ENCODE measurements at places on chromosomes 5 and 9.

GRCh38 chr5:104573949-104574709 lies 1011.5 kb upstream of the NUDT12 start:
- DNase-seq, result no peak

- no peak for DNase-seq
Observed at GRCh38 chr5:112077180-112077579, 320.2 kb upstream of the NREP start.

- no peak for DNase-seq
Observed at GRCh38 chr5:10623305-10623910, 59.5 kb downstream of the ANKRD33B start.

DNA sequence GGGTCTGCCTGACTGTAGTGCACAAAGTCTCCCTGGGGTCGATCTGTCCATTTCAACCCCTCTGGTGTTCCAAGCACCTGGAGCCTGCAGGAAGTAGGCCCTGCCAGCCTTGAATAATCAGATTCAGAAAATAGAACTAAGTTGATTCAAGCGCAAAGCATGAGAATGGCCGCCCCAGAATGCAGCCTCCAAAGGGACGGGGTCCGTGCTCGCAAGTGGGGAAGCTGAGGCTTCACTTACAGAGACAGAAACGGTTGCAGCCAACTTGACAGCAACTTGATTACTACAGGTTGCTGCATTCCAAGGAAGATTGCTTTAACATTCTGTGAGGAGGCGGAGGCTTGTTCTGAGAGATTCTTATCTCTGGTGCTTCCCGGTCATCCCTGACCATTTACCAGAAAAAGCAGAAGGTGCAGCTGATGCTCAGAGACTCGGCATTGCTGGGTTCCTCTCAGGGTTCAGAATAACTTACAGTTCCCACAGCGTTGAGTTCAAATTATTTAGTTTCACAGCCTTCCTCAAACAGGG lies 14.9 kb upstream of the LRRC14B start:
- DNase-seq, result no peak

DNA sequence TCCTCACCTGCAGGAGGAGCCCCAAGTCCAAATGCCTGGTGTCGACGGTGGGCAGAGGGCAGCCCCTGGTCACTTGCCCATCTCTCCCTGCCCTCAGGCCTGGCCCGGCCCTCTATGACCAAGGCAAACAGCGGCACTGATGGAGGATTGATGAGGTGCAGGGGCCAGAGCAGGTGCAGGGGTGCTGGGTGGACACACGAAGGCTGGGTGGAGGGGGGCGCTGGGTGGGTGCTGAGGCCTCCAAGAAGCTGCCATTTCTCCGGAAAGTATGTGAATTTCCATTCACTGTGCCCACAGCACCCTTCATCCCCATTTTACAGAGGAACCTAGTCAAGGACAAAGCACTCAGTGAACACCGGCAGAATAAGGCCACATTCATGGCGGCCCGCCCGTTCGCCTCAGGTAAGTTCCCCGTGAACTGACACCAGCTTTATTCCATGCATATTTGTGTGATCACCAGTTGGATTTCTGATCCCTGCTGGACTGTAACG lies 143.8 kb upstream of the PPP1R26 start:
- no peak for DNase-seq

- no peak for DNase-seq
Observed at GRCh38 chr5:78803353-78803752, 154.8 kb upstream of the LHFPL2 start.

GRCh38 chr5:56995596-56995995 lies 43.7 kb upstream of the MIER3 start:
- no peak for DNase-seq

DNA sequence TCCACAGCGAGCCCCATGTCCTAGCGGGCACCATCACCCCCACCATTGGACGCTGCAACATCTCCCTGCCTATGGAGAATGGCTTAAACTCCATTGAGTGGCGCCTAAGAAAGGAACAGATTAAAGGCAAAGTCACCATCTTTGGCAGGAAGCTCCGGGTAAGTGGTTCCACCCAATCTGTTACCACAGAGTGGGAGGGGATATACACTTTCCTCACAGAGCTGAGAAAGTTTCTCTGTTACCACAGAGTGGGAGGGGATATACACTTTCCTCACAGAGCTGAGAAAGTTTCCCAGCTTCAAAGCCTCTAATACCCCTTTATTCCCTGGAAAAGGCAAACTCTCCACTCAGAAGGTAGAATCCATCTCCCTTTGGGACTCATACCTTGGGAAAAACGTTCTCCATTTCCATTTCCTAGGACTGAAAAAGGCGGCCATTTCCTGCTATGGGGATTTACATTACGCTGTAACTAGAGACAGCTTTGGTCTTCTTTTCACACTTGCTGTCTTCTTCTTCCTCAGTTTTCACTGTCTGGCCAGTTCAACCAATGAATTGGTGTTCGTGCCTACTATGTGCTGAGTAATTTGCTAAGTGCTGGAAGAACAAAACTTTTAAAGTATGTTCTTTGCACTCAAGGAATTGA lies 63.4 kb upstream of the WWC1 start:
- DNase-seq, result no peak

DNA sequence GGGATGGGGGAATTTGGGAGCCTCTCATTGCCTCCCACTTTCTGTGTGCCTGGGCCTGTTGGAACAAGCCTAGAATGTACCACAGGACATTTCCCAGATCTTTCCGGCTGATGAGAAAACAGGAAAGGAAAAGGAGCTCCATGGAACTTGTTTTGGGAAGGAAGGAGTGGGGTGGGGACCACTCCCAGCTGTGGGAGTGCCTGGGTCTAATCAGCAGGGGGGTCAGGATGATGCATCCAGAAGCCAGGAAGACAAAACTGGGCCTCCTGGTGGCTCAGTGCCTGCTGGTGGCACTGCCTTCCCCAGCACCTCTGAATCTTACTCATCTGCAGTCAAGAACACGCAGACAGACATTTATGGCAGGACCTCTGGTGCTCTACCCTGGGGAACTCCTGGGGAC lies 2.8 kb downstream of the SMIM33 start:
- no peak for DNase-seq

DNA sequence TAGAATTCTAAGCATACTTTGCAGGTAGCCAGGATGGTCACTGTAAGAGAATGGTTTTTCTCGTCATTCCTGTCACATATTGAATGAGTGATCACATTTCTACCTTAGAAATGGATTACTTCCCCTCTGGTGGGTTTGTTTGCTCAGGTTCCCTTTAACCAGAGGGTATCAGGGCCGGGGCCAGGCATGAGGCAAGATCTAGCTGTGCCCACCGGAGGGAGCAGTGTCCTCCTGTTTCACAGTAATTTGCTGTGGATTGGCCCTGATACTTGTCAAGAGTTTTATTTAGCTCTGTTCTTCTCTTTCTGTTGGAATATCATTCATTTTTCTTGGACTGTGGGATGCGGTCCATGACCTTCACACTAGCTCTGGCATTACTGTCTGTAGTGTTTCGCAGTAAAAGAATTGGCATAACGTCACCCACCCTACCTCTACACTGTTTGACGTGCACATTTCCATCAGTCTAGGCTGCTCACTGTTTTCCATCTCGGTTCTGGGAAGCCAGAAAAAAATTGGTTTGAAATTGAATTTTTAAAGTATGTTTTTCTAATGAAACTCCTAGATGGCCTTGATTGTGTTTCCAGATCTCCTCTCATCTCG lies 42.4 kb upstream of the ZBED3 start:
- no peak for DNase-seq

DNA sequence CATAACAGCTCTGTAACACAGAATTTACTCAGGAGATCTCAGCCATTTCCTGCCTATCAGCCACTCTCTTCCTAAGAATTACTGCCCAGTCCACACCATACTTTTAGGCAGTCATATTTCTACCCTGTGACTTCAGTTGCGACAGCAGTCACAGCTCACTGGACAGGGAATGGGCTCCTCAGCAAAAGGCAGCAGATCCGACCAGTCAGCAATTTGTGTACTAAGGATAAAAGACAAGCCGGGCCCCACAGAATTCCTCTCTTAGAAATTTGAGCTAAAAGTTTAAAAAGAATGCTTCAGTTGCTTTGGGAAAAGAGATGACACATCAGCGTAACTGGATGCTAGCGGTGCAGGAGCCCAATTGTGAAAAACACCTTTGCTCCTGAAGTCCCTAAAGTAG lies 172.1 kb downstream of the ENC1 start:
- no peak for DNase-seq

DNA sequence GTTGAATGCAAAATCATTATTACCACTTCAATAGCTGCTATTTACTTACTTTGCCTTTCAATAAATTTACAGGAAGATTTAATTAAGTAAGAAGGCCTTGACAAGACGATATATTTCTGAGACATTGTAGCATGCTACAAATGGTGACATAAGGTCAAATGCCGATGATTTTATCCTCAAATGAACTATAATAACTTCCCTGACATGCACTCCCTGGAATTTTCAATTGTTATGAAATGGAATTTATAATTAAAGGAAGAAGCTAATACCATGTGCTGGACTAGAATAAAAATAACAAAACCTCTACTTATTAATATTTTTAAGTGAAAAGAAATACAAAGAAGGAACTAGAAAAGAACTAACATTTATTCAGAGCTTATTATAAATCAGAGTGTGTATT lies 30.2 kb upstream of the ITGA1 start:
- no peak for DNase-seq

GRCh38 chr9:75239176-75239575 lies 150.9 kb downstream of the OSTF1 start:
- DNase-seq, result no peak

GRCh38 chr9:93387791-93388190 lies 63.7 kb upstream of the FAM120A start:
- DNase-seq, result no peak

GRCh38 chr9:14303100-14303499 lies 10.8 kb downstream of the NFIB start:
- DNase-seq, result no peak

DNA sequence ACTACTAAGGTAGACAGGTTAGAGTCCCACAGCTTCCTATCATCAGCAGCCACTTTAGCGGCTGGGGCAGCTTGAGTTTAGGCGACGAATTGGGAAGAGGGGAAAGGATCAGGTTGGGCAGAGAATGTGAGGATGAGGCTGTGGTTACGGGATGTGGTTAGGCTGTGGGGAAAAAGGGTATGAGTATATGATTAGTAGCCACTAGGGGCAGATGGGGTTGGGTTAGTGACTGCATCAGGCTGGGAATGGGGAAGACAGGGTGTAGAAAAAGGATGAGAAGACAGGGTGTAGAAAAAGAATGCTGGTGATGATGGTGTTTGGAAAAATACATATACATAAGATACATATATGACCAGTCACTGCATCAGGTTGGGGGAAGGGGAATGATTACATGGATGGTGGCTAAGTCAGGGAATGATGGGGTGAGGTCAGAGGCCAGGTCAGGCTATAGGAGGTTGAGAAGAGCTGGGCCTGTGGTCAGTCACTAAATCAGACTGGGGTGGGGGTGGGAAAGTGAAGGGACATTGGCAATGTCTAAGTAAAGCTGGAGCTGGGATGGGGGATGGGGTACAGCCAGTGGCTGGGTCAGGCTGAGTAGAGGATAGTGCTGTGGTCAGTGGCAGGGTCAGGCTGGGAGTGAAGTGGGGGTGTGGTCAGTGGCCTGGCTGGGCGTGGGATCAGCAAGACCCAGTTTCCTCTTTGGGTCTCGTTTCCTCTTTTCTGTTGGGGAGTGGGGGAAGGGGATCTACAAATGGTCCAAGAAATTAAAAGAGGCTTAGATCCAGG lies 2.1 kb downstream of the TLN1 start:
- DNase-seq, result peak; percentile 88

GRCh38 chr9:110837401-110838005 lies 168.9 kb downstream of the MUSK start:
- DNase-seq, result no peak

- no peak for DNase-seq
Observed at GRCh38 chr5:142792865-142793232, 22.7 kb downstream of the ARHGAP26 start.

DNA sequence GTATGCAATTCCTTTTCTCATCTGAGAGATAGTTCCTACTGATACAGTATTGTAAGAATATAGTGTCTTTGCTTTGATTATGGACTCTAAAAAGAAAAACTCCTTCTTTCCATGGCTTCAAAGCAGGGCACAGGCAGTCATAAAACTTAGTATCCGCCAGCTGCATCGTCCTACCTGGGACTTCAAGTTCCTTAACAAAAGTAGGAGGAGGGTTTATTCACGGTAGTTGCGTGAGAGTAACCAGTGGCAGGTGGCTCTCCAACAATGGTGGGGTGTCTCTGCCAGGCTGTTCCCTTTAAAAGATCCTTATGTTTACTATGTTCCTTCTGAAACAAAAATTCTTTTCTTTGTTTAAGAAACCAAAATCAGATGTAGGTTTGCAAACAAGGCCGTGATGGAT lies 173.5 kb upstream of the DMAC1 start:
- no peak for DNase-seq

- no peak for DNase-seq
Observed at GRCh38 chr5:112604732-112605630, 132.7 kb upstream of the APC start.

- DNase-seq, result no peak
Observed at GRCh38 chr9:4317681-4318080, 17.8 kb upstream of the GLIS3 start.

DNA sequence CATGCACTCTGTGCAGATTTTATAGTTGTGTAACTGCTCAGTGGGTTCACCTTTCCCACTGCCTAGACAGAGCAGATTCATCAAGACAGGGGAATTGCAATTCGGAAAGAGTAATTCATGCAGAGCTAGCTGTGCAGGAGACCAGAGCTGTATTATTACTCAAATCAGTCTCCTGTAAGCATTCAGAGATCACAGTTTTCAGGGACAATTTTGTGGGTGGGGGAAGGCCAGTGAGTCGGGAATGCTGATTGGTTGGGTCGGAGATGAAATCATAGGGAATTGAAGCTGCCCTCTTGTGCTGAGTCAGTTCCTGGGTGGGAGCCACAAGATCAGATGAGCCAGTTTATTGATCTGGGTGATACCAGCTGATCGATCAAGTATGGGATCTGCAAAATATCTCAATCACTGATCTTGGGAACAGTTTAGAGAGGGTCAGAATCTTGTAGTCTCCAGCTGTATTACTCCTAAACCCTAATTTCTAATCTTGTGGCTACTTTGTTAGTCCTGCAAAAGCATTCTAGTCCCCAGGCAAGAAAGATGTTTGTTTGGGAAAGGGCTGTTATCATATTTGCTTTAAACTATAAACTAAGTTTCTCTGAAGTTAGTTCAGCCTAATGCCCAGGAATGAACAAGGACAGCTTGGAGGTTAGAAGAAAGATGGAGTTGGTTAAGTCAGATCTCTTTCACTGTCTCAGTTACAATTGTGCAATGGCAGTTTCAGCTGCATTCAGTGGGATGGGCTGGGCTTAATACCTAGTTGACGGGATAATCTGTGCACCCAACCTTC lies 12.7 kb upstream of the SVEP1 start:
- no peak for DNase-seq

GRCh38 chr5:121962347-121962670 lies 534 bp downstream of the SRFBP1 start:
- no peak for DNase-seq

Data from HS-27A (cell line).